ENCODE measurements at places on chromosomes 2 and 18.

DNA sequence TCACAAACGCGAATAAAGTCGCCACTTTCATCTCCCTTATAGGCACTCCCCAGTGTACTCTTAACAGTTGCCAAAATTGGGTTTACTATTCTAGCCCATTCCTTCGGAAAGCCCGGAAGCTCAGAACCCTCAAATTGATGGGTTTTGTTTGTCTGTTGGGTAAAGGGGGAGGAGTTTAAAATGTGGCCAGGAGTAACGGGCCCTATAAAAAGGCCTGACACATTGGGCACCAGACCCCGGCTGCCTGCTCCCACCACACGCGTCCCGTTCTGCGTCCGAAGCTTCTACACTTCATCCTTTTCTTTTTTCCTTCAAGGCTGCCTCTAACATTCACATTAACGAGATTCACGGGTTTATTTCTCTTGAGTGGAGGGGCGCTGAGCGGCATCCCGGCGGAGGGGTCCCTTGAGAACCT, 837 bp downstream of the NHEJ1 start:
- DNase-seq, result no peak

DNA sequence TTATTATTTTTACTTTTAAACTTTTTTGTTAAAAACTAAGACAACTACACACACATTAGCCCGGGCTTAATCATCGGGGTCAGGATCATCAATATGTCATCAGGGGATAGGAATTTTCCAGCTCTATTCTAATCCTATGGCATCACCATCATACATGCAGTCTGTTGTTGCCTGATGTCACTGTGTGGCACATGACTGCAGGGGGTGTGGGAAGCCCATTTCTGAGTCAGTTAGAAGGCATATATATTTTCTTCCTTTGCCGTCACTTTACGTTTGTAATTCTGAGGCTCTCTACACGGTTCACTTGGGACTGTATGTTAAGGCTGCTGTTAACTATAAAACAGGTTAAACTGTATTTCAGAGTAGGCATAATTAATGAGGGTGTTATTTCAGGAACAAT, 144.4 kb upstream of the ITGA6 start:
- DNase-seq, result no peak

DNA sequence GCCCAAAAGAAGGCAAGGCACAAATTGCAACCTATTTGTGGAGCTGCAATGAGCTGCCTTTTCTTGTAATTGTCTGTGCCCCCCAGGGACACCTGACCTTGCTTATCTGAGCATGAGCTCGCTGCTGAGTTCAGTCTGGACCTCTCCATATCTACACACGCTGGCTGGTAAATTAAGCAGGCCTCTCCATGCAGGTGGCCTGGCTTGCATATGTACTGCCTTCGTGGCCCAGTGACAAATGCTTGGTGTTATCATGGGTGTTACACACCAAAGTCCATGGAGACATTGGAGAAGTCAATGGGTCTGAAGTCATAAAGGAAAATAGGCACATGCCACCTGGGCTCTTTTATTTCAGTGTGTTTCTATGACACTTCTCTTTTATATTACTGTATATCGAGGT, 121.2 kb downstream of the IRS1 start:
- DNase-seq, result no peak

DNA sequence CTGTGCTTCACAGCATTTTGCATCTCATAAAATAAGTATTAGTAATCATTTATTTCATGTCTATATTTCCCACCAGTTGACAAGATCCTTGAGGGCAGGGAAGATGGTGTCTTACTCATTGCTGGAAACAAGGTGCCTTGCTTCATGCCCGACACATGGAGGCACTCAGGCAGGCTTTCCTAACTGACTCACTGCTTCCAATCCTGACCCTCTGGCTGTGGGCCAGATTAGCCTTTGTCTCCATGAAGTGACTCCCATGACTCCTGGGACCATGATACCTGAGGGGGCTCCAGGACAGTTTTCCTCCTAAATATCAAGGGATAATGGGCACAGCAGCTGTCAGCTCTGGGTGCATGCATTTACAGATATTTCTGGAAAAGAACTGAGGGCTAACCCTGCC, 275.1 kb downstream of the AGPS start:
- DNase-seq, result no peak

GRCh38 chr2:178761759-178762371, 45.4 kb downstream of the TTN start:
- peak; percentile 38 for DNase-seq

DNA sequence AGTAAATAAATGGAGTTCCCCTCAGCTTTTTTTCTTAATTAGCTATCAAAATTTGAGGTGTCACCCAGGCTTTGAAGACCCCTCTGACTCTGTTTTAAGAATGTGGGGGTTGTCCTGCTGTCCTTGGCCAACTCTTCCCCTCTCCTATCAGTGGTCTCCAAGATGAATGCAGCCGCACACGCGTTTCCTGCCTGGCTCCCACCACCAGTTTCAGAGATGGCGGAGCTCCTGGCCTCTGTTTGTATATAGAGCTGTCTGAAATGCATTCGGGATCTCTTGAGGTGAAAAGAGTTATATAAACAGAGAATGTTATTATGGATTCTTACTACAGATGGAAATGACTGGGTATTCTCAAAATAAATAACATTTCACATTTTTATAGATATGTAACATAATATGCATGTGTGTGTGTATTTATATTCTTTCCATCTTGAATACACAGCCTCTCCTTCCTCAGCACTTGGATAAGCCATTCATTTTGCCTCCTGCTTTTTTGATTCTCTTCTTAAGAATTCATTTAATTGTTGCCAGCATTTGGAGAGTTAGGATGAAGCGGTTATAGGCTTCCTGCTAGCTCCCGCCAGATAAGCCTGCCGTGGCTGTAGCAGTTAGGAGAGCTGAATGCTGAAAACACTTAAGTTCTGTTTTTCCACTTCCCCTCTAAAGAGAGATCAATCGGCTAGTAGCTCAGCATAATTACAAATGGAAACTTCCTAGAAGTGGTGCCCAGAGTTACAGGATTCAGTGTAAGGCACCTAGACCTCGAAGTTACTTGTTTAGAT, 659.3 kb upstream of the FANCL start:
- no peak for DNase-seq

- no peak for DNase-seq
These were observed 68.4 kb upstream of the CTDP1 start for GRCh38 chr18:79611040-79611681.

GRCh38 chr2:127382831-127383230, 4.9 kb downstream of the MAP3K2 start:
- DNase-seq, result no peak

DNA sequence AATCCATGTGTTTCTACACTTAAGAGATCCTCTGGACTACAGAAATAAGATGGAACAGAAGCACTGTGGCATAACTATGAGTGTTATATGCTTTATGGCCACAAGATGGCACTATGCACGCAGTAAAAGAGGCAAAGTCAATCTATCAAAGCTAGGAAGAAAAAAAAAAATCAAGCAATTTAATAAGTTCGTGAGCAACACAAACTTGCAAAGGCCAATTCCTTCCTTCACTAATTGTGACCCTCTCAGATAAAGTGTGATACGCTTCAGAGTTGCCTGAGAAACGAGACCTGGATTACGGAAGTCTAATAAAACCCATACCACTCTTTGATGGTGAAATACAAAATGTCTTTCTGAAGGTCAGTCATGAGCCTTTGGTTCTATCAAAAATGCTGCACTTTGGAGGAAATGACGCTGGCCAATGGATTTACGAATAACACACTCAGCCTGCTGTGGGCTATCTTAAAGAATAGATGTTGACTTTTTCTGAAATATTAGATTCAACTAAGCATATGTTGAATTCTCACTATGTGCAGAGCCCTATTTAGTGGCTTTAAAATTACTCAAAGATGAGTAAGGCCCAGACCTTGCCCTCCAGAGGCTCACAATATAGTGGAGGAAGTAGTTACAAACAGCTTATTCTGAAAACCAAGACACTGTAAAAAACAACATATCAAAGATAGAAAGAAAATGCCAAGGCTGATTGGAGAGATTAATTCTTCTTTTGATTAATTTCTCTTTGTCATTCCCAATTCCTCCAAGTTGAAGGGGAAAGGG, 35.5 kb upstream of the TTR start:
- DNase-seq, result peak; percentile 81

DNA sequence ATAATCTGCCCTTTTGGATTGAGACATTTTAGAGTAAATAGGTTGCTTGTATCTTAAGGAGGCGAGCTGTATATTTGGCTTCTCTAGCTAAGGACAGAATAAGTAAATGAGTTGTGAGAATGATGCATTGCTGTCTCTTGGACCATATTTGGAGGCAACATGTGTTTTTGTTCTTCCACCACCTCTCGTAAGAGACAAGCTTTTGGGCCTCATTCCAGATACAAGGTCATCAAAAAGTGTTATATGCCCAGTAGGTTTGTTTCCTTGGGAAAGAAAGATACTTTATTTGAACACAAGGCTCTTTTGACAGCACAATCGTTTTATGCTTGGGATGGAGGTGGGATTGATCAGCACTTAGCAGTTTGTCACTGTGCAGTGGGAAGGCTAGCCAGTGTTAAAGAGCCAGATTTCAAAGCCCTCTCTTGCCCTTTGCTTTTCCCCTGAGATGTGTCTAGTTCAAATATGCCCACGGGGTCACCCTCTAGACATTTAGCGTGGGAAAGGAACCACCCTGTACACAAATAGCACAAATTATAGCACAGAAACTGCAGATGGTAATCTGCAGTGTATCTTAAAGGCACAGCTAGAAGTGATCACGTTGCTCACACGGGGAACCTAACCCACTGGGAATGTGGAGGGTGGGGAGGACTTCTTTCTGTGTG, 131.3 kb downstream of the MAP4K4 start:
- DNase-seq, result no peak

GRCh38 chr2:157810037-157810436, 66.1 kb downstream of the ACVR1 start:
- DNase-seq, result no peak

GRCh38 chr2:240024766-240025165, 376 bp downstream of the NDUFA10 start:
- DNase-seq, result no peak

- no peak for DNase-seq
These were observed 35.8 kb downstream of the SLC4A3 start for GRCh38 chr2:219663116-219663762.

DNA sequence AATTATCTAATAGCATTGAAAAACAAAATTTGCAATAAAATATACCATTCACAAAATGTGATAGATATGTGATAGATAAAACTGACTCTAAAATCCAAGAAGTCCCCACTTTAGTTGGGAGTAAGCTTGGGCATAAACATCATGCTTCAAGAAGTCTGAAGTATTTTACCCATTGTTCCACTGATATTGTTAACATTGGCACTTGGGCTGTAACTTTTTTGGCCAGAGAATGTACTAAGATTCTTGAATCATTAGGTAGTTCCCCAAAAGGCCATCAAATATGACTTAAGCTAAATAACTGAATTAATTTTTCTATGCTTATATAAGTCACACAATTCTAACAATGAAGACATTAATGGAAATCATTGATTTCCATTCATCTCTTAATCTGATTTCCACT, 413.6 kb downstream of the CDH2 start:
- no peak for DNase-seq

GRCh38 chr2:183493040-183493439, 368.8 kb downstream of the NUP35 start:
- no peak for DNase-seq

DNA sequence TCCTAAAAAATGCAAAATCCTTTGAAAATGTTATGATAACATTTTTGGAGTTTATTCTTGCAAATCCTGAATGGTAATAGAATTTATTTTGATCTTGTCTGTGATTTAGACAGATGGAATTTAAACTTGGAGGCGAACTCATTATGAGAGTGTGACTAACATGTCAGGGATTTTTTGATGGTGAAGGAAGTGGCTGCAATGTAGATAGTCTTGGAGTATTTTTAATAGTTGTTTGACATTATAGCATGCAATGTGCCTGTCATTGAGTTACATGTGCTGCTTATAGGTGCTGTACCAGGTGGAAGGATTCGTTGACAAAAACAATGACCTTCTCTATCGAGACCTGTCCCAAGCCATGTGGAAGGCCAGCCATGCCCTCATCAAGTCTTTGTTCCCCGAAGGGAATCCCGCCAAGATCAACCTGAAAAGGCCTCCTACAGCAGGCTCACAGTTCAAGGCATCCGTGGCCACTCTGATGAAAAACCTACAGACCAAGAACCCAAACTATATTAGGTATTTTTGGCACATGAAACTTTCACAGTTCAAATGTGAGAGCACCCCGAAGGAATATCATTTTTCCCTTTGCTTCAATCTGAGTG, 141.8 kb downstream of the MYO1B start:
- DNase-seq, result no peak

- no peak for DNase-seq
These were observed 80.9 kb downstream of the CHRNA1 start for GRCh38 chr2:174683392-174683759.
